Hypothalamus (tissue), 51 donors: ENCODE measurements at places on chromosomes 6 and 20.
A peak's percentile ranks its signal among the peaks of the same experiment; 100 is the strongest.

DNA sequence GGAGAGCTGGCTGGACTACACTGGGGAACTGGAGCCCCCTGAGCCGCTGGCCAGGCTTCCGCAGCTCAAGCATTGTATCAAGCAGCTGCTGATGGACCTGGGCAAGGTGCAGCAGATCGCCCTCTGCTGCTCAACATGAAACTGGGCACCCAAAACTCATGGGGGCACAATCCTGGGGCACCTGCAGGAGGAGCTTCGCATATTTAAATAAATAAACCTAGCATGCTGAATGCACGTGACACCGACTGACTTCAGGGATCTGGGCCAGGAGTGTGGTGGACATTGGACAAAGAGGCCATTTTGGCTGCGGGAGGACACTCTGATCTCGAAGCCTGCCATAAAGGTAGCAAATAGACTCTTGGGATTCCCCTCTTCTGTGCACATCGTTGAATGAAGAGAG lies 6.8 kb downstream of the SCAND1 start:
- DNase-seq = no peak

- DNase-seq = peak; percentile 71
These were observed 1.5 kb downstream of the SIGLEC1 start for GRCh38 chr20:3710703-3711483.

DNA sequence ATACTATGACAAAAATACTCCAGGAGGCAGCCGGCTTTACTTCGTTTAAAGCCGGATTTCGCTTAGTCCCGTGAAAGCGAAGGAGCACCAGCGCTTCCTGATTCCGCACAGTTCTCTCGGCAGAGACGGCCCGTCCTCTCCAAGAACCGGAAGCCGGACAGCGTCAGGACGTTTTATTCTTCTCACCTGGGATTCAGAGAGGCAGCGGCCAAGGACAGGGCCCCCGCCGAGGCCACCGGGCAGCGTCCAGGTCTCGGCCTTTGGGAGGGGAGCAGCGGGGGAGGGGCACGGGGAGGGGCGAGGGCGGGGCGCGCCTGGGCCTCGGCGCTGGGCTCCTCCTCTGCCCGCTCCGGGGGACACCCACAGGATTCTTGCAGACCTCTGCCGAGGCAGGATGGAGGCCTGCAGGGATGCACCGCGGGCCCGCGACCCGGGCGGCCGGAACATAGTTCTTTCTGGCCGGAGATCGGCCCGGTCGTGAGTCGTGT lies 2.8 kb upstream of the DIDO1 start:
- peak; percentile 26 for DNase-seq

- DNase-seq = no peak
These were observed 196.3 kb downstream of the KHDC1L start for GRCh38 chr6:73028893-73029450.

DNA sequence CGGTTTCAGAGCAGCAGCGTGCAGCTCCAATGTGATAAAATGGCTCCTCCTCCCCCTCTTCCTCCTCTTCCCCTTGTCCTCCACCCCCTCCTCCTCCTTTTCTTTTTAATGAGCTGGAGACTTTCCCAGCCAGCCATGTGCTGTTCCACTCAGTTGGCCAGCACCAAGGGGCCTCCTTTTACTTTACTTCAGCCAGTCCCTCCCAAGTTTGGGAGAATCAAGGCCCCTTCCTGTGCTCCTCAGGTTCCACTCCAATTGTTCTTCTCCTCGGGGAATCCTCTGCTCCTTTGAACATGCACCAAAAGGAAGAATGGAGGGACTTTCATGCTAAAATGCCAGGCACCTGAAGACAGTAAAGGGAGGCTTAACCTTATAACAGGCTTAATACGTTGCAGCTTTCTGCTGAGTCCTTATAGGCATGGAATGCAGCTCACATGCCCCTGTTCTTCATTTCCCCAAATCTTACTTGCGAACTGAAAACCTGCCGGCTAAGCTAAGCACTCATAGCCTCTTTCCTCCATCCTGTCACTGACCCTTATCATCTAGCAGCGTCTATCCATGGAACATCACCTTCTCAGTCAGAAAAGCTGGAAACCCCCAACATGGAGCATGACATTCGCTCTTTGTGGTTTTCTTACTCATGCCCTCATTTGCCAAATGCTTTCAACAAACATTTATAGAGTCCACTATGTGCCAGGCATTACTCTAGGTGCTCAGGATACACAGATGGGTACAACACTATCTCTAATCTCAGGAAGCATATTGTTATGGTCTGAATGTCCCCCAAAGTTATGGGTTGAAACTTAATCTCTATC lies 170.6 kb downstream of the PHACTR1 start:
- no peak for DNase-seq

DNA sequence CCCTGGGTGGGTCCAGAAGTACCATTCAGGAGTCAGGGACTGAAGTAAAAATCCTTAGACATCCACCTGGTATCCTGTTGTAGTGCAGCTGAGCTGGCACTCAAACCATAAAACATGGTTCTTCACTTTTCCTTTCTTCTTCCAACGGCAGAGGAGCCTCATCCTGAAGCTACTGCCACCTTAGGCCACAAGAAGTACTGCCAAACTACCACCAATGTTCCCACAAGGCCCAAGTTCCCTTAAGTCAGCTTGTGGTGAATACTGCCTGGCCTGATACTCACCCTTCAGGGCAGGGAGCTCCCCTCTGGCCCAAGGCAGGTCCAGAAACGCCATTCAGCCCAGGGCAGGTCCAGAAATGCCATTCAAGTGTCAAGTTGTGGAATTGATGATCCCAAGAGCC lies 1053.4 kb upstream of the CITED2 start:
- DNase-seq = no peak

DNA sequence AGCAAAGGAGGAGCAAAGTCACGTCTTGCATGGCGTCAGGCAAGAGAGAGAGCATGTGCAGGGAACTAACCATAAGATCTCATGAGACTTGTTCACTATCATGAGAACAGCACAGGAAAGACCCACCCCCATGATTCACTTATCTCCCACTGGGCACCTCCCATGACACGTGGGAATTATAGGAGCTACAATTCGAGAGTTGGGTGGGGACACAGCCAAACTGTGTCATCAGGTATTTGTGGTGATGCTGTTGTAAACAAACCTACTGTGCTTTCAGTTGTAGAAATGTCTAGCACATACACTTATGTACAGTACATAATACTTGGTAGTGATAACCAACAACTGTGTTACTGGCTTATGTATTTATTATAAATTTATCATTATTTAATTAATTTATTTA lies 128.3 kb downstream of the UTRN start:
- DNase-seq = no peak

GRCh38 chr6:138487102-138487604 lies 12.1 kb downstream of the NHSL1 start:
- no peak for DNase-seq

DNA sequence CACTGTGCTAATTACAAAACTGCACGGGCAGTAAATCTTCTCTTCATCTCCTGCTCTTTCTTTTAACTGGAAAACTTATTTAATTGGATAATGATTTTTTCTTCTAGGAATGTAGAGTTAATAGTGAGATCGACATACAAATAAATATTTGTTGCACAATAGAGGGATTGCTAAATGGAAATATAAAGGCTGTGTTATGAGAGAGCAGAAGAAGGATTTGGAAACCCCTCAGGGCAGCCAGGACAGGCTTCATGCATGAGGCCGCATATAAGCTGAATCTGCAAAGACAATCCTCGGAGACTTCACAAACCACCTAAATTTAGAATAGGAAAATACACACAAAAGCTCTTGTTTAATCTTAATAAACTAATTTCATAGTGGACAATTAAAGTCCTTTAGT lies 2.9 kb upstream of the TAAR1 start:
- DNase-seq = no peak

DNA sequence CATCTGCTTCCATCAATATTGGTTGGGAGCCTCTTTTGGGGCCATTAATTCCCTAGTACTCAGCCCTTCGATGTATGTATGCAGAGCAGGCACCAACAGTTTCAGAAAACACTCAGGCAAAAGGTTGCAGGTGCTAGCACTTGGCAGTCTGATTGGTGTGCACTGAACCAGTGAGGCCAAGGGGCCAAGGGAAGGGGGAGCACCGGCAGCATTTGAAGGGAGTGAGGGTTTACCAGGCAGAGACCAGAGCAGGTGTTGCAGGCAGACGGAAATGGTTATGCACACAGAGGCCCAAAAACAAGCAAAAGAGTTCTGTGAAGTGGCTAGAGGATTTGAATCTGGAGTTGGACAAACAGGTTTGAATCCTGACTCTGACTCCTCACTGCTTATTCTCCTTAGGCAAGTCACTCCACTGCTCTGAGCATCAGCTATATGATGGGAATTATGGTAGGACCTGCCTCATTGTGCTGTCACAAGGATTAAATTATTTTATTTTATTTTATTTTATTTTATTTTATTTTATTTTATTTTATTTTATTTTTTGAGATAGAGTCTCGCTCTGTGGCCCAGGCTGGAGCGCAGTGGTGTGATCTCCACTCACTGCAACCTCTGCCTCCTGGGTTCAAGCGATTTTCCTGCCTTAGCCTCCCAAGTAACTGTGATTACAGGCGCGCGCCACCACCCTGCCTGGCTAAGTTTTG lies 58.1 kb upstream of the SHLD1 start:
- DNase-seq = no peak

DNA sequence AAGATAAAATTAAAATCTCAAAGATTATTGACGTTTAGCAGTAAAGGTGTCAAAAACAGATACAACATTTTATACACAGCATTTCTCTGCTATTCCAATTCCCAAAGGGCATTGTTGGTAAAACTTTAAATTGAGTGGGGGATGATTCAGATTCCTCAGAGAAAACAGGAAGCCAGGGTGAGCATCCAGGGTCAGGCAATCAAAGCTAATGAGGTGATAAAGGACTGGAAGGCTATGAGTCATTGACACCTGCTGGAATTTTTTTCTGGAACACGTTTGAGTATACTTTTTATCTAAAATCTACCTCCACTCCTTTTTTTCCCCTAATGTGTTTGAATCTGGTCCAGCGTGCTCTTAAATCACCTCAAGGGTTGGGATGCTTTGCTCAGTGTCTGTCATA lies 52.2 kb downstream of the FKBP1C start:
- DNase-seq = no peak

DNA sequence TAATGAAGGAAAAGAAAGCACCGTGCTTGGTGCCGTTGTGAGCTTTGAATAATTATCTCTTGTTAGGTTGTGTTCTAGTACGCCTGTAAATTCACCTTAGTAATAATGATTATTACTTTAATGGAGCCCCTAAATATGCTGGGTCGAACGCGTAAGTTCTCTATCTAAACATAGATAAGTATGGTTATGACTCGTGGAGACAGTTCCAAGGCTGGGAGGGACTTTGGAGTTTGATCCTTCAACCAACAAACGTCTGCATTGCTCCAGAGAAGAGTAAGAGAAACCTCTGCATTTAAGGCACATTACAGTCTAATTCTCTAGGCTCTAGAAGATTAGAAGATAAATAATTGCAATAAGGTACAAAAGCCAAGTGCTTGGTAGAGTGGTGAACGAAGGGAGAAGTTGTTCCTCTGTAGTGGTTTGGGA lies 514 bp downstream of the ACOT13 start:
- DNase-seq = no peak

- DNase-seq = no peak
These were observed 7.3 kb downstream of the BPHL start for GRCh38 chr6:3125815-3126214.

DNA sequence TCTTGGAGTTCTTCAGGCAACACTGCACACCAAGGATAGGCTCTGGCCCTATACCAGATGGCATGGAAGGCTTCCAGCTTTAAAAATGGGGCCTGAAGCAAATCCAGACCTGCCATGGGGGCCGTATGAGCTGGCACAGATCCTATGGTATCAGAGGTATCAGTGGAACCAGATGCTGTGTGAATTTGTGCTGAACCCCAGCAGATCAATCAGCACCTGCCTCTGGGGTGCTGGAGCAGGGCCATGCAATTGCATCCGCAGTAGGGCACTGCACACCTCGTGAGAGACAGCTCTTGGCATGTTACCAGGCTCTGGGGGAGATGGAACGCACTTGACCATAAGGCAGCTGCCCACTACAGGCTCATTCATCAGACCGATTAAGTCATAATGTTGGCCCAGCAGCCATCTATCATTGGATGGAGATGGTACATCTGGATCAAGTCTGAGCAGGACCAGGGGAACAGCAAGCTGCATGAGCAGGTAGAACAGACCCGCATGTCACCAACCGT lies 221.5 kb downstream of the MYLK4 start:
- DNase-seq = no peak

GRCh38 chr20:13554706-13555105 lies 84.0 kb downstream of the TASP1 start:
- no peak for DNase-seq

GRCh38 chr6:123619156-123619555 lies 17.6 kb downstream of the TRDN start:
- no peak for DNase-seq

GRCh38 chr6:145669627-145670034 lies 65.7 kb downstream of the EPM2A start:
- no peak for DNase-seq

GRCh38 chr6:165959627-165960026 lies 208.0 kb downstream of the TBXT start:
- DNase-seq = no peak

GRCh38 chr20:48459722-48460395 lies 367.9 kb downstream of the PREX1 start:
- DNase-seq = no peak

DNA sequence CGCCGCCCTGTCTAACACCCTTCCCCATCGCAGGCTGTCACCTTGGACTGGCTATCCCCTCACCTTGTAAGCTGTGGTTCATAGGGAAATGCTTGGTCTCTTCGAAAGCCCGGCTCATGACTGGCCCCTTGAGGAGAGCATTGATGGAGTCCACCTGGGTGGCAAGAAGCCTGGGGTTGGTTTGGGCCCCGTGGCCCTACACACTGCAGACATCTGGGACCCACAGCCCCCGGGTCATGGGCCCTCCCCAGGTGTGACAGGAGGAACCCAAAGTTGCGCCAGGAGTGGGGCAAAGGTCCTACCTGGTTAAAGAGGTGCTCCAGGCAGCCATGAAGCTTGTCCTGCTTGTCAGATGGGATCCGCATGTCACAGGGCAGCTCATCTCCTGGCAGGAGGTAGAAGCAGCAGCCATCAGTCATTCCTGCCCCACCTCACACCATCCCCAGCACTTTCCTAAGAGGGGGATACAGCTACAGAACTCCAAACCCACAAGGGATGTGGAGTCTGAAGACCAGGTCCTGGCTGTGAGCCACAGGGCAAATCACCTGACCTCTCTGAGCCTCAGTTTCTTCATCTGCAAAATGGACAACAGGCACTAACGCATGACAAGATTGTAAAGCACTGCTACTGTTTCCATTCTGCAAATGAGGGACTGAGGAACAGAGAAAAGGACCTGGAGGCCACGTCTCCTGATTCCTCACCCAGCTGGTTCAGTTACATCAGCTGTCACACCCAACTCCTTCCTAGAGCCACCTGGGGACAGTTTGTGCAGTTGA lies 185.5 kb downstream of the PREX1 start:
- no peak for DNase-seq

- no peak for DNase-seq
These were observed 41.6 kb downstream of the IBTK start for GRCh38 chr6:82205930-82206392.

- no peak for DNase-seq
These were observed 305.5 kb upstream of the SULF2 start for GRCh38 chr20:48090784-48091183.
